Stimulated activated CD4-positive, alpha-beta T cell treated with anti-CD3 and anti-CD28 coated beads, TNF-alpha, amount 100 ng/mL, for 1 hour (primary cell): ENCODE measurements at places on chromosomes 6 and 20.

- DNase-seq, result no peak
Measured at GRCh38 chr6:26394289-26394688, 7.8 kb upstream of the BTN3A1 start.

DNA sequence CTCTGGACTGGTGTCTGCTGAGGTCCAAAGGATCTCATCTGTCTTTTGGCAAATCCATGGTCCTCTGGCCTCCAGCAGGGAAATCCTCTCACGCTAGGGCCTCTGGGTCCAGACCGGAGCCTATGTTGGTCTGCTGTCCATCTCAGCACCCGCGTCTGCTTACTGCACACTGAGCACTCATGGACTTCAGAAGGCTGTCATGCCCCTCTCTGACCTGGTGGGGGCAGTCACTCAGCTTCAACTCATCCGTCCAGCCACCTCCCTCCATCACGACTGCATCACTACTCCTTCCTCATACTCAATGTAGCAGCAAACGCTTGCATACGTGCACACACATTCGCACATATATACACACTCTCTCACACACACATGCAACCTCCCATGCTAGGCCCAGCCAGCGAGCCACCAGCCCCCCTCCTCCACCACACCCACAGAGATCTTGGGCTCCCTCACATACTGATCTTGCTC is 33.3 kb downstream of the GABRR2 start:
- no peak for DNase-seq

DNA sequence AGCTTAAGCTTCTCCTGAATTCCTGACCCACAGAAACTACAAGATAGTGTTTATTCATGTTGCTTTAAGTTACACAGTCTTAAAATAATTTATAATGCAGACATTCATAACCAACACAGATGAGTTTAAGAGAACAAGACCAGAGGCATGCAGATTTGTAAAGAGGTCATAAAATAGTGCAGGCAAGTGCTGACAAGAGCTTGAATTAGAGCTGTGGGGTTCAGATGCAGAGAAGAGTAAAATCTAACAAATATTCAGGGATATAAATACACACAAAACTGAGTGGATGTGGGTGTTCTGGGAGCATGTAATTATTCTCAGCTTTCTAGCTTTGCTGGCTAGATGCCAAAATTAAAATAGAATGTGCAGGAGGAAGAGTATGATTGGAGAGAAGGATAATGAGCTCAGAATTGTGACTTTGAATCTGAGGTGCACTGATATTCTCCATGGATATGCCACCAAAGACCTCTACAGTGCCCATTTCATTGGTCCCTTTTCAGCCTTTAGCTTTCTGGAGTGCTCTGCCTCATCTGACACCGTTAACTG is 291.9 kb upstream of the SGK1 start:
- no peak for DNase-seq

DNA sequence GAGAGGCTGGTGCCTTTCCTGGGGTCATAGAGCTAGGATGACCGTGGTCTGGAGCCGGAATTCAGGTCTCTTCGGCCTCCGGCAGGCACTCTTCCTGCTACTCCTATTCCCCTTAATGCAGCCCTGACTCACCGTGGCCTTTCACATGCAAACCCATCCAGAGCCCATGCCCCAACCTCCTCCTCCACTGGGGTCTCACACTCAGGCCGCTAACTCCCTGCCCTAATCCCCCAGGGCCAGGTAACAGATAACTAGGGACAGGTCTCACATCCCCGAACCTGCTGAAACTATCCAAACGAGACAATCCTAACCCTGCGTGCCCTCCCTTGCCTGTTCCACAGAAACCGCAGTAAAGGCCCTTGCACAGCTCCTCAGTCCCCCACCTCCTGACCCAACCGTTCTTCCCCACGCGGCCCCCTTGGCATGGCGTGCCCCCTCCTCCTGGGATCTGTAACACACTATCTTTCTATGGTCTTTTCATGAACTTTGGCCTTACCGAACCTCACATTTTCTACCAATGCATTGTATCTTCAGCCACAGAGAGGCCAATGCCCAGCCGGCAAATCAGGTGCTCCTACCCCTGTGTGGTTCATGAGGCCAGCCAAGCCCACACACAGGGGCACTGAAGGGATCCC is 245.4 kb upstream of the EXOC2 start:
- no peak for DNase-seq

DNA sequence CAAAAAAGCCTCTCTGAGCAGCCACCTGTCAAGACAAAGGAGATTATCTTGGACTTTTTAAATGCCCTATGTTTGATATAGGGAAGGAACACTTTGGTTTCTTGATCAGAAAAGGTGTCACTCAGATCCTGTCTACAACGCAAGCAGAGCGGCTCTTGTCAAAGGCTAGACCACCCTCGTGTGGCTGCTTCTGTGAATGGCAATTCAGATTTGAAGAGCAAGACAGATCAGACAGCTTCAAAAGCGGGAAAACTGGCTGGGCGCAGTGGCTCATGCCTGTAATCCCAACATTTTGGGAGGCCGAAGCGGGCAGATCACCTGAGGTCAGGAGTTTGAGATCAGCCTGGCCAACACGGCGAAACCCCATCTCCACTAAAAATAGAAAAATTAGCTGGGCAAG is 10.1 kb upstream of the NXT1 start:
- no peak for DNase-seq

GRCh38 chr6:105035299-105035698 is 78.4 kb downstream of the LIN28B start:
- no peak for DNase-seq

DNA sequence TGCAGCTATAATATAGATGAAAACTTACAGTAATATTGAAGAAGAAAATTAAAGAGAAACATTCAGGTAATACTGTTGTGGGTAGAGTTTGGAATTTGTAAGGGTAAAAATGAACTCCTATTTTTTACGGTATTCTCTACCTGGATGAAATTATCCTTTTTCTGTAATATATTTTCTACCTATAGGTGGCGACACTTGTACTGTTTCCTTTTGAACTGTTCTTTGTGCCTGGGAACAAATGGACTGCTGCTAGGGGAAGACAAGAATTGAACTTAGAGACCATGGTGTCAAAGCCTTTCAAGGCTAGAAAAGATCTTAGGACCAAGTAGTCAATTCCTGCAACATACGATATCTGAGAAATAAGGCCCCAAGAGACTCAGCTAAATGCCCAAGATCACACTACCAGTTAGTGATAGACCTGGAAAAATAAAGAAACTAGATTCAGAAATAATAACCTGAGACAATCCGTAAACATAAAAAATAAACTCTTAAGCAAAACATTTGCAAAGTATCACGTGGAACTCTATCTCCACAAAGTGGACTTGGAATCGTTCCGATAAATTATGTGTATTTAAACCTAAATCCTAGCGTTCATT is 383.8 kb downstream of the TFAP2A start:
- DNase-seq, result no peak
